ENCODE measurements at places on chromosomes 7 and 10.

DNA sequence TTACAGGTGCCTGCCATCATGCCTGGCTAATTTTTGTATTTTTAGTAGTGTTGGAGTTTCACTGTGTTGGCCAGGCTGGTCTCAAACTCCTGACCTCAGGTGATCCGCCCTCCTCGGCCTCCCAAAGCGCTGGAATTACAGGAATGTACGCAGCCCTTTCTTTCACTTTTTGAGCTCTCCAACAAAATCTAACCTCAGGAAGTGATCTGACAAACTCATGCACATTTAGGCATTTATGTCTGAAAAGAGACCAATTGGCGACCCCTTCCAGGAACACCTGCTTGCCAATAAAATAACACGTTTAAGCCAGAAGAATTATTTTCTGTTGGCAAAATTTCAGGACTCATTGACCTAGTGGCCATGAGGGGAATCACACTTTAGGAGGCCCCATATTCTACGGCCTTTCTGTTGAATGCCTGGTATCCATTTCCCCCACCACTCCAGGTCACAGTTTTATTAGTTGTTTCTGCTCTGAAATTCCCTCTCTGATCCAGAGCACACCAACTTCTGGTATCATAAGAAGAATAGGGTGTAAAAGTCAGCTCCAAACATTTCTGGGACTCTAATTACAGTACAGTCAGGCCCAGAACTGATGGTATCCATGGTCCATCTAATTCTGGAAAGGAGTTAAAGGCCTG is 65.8 kb upstream of the FRMD4A start:
- no peak for DNase-seq

DNA sequence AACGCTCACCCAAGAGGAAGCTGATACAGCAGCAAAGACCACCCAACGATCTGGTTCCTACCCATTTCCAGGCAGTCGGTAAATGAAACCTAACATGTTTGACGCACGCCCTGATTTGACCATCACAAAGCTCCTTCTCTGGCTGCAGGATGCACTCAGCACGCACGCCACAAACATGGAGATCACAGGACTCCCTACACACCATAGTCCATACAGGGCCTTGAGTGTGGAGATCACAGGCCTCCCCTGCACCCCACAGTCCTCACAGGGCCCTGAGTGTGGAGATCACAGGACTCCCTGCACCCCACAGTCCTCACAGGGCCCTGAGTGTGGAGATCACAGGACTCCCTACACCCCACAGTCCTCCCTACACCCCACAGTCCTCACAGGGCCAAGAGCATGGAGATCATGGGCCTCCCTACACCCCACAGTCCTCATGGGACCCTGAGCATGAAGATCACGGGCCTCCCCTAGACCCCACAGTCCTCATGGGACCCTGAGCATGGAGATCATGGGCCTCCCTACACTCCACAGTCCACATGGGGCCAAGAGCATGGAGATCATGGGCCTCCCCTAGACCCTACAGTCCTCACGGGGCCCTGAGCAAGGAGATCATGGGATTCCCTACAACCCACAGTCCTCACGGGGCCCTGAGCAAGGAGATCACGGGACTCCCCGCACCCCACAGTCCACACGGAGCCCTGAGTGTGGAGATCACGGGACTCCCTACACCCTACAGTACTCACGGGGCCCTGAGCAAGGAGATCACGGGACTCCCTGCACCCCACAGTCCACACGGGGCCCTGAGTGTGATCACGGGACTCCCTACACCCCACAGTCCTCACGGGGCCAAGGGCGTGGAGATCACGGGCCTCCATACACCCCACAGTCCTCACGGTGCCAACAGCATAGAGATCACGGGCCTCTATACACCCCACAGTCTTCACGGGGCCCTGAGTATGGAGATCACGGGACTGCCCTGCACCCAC is 409.2 kb downstream of the DNAJB6 start:
- DNase-seq = no peak

- no peak for DNase-seq
Measured at GRCh38 chr10:13349463-13350274, 1.6 kb upstream of the SEPHS1 start.

DNA sequence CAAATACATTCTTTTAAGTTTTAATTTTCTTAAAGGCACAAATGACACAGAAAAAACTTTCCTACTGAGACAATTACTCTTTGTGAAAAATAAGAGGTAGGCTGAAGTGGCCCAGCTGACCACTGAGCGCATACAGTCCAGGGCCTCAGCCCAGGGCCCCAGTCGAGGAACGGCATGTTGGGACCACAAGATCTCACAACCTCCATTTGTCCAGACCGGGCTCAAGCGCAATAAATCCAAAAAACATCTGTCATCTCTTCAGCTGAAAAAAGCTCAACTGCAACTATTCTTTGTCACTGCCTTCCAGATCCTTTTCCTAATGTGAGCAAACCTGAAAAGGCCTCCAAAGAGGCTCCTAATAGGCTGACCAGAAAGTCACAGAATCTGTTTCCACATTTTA is 165.8 kb downstream of the SRPK2 start:
- no peak for DNase-seq

DNA sequence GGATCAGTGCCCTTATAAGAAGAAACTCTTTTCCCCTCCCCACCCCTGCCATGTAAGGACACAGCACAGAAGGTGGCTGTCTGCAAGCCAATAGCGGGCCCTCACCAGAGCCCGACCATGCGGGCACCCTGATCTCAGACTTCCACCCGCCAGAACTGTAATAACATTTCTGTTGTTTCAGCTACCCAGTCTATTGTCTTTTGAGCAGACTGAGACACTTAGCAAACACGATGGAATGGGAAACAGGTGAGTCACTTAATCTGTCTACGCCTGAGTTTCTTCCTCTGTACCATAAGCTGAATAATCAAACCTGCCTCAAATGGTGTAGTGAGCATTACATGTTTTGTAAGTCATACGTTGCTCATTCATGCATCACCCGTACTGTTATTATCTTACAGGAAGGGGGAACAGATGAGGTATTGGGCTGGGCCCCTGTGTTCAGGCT is 58.2 kb downstream of the STRA8 start:
- no peak for DNase-seq
